ENCODE measurements at places on chromosomes 13 and 19.

DNA sequence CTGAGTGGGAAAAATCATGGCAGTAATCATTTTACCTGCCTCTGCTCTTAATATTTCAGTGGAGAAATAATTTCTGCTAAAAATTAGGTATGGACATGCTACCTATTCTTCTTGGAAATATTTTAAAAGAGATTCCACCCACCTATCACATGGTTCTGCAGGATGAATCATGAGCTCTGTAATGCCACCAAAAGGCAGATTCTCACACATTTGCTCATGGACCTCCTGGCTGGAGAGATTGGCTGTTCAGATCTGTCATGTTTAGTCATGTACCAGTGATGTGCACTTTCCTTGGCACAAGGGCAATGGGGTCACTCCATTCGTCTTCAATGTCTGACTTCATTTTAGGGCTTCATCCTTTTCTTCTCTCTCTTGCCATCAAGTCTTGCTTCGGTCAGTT, 101.8 kb upstream of the MBNL2 start:
- DNase-seq = no peak

DNA sequence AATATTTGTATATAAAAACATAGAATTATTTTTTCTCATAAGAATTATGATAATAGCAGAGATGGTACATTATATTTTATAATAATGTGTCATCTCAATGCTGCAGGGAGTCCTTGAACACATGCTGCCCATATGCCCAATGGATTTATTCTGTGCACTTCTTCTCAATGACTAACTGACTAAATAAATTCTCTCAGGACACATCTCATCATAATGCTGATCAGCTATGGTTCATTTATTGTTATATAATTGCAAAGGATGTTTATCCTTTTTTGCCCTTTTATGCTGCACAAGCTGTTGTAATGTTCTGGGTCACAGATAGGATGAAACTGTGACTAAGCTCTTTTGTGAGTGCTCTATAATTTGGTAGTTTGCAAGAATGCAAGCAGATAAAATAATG, 1273.3 kb upstream of the ATXN8OS start:
- no peak for DNase-seq

DNA sequence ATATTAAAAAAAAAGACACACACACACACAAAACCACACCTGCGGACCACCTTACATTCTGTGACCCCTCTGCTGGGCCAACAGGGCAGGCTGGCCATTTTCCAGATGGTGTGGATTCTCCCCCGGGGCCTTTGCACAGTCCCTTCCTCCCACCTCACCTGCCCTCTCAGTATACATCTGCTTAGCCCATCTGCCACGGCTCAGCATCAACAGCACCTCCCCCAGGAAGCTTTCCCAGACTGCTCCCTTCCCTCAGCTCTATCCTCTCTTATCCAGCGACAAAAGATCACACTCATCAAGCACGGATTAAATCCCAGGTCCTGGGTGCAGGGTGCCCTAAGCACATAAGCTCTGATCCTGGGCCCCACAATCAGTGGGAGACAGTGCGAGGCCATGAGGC, 4.5 kb downstream of the ZNF787 start:
- no peak for DNase-seq

DNA sequence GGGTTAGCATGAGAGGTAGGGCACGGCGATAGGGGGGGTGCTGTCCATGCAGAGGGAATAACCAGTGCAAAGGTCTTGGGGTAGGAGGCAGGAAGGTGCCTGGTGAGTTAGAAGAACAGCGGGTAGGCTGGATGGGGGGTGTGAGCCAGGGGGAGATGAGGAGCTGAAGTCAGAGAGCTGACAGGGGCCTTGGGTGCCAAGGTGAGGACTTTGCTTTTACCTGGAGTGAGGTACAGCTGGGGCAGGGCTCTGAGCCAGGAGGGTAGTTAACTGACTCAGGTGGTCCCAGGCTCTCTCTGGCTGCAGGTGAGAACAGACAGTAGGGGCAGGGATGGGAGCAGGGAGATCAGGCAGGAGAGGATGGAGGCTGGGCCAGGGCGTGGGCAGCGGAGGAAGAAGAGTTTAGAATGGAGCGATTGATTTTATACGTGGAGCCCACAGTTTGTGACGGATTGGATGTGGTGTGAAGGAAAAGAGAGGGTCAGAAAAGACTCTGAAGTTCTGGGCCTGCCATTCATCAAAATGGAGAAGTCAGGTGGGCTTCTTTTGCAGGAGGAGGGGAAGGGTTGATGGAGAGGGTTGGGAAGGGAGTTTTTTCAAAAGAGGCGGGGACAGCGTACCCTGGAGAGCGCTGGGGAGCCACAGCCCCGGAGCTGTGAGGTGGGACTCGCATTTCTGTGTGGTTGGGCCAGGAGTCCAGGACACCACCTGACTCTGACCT, 1.2 kb upstream of the GRAMD1A start:
- no peak for DNase-seq

DNA sequence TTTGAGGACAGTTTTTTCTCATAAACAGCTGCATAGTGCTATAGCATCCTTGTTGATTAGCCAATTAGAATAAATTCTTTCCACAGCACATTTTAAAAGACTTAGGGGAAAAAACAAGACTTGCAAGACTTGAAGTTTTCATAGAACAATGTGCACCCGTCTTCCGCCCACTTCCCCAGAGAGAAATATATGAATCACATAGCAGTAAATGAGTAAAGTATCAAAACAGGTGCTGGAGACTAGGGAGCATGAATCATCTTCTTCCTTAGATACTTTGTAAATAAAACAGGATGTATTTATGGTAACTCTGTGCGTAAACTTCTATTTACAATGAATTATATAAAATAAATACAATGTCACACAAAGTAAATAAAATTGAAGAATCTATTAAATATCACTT, 75.1 kb downstream of the COL4A2 start:
- no peak for DNase-seq

- no peak for DNase-seq
Measured at GRCh38 chr13:26697069-26697955, 63.3 kb downstream of the GPR12 start.

DNA sequence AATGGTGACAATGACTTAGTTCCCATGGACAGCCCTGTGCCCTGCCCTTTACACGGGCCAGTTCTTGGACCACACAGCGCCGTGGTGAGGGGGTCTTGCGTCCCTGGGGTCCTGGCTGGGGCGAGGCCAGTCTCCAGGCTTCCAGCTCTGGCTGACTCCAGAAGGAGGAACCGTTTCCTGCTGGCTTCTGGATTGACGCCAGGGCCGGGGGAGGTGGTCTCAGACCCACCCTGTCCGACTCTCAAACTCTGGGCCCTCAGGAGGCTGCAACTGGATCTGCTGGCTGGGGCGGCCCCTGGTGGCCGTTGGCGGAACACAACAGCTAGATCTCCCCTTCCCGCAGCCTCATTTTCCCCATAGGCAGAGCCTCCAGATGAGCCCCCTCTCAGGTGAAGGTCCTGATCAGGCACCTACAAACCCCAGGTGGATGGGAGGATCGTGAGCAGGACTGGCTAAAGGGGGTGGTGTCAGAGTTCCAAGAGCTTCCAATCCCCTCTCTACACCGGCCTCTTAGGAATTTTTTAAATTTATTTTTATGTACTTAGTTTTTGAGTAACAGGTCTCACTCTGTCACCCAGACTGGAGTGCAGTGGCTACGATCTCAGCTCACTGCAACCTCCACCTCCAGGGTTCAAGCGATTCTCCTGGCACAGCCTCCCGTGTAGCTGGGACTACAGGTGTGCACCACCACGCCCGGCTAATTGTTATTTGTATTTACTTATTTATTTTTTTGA, 8.0 kb downstream of the CCDC194 start:
- DNase-seq = peak; percentile 81

- no peak for DNase-seq
Measured at GRCh38 chr13:102878481-102878880, 32.6 kb downstream of the ERCC5 start.

DNA sequence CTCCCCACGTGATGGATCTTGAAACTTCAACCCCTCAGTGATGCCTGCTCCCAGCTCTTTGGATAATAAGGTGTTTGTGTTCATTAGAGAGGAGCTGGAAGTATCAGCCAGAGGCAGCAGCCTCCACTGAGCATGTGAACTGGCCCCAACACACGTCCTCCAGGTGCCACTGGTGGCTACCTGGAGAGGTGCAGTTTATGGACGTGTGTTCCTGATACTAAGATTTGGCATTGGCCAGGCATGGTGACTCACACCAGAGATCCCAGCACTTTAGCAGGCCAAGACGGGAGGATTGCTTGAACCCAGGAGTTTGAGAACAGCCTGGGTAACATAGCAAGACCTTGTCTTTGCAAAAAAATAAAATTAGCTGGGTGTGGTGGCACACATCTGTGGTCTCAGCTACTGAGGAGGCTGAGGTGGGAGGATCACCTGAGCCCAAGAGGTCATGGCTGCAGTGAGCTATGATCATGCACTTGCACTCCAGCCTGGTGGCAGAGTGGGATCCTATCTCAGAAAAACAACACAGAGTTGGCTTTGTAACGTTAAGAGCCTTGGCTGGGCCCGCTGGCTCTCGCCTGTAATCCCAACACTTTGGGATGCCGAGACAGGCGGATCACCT, 34.4 kb downstream of the SLC25A42 start:
- no peak for DNase-seq

Measured in Right ventricle myocardium superior (tissue), 1 donor.